ENCODE measurements at places on chromosomes 7 and 10. TPM values are rescaled to one million over a fixed set of nuclear protein-coding genes. Genes with fewer than 3 reads are reported as not detected.

GRCh38 chr7:102845346-102845745 lies 67.5 kb upstream of the LRRC17 start:
- H3K36me3 ChIP-seq: no peaks in the 10 kb centered on the region
- peaks cover 5% of the 10 kb centered on the region for H3K4me1 ChIP-seq
- no peaks in the 10 kb centered on the region for H3K27me3 ChIP-seq
- H3K27ac ChIP-seq: no peak overlapping the region
- H3K4me3 ChIP-seq: no peak overlapping the region

- no peaks in the 10 kb centered on the region for H3K36me3 ChIP-seq
- DNase-seq: no peak
- H3K4me1 ChIP-seq: peaks cover 13% of the 10 kb centered on the region
- peak overlapping the region; percentile 50 for H3K4me3 ChIP-seq
- H3K27me3 ChIP-seq: no peaks in the 10 kb centered on the region
- H3K27ac ChIP-seq: peak overlapping the region; percentile 68
Observed at GRCh38 chr10:11894381-11895107, 71.4 kb downstream of the PROSER2 start.

DNA sequence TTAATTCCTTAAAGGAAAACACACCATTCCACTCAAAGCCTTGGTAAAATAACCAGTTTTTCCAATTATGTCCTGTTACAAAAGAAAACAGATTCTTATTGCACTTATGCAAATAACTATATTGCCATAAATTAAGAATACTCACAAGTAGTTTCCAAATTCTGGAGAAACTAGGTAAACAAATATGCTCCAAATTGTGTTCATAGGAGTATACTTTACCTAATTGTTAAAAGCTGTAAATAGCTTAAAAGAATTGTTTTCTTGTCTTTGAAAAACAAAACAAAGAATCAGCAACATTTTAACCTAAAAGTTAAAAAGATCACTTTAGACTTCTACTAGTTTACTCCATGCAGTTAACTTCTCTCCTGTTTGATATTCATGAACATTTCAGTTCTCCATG lies 38.9 kb upstream of the LRGUK start:
- no peak for DNase-seq
- no peaks in the 10 kb centered on the region for H3K4me1 ChIP-seq

GRCh38 chr10:60913657-60914056 lies 30.3 kb downstream of the RHOBTB1 start:
- peaks cover 9% of the 10 kb centered on the region for H3K36me3 ChIP-seq
- no peak for DNase-seq
- H3K4me1 ChIP-seq: peaks cover 85% of the 10 kb centered on the region
- H3K27ac ChIP-seq: peak overlapping the region; percentile 96
- no peaks in the 10 kb centered on the region for H3K27me3 ChIP-seq
- H3K4me3 ChIP-seq: no peak overlapping the region

GRCh38 chr7:6307762-6308161 lies 35.3 kb upstream of the CYTH3 start:
- no peaks in the 10 kb centered on the region for H3K36me3 ChIP-seq
- peaks cover 14% of the 10 kb centered on the region for H3K4me1 ChIP-seq
- H3K27ac ChIP-seq: no peak overlapping the region
- no peak for DNase-seq

GRCh38 chr7:130941322-130942210 lies 207.6 kb upstream of the KLF14 start:
- peaks cover 47% of the 10 kb centered on the region for H3K4me1 ChIP-seq
- no peak for DNase-seq
- peaks cover 4% of the 10 kb centered on the region for H3K36me3 ChIP-seq
- peak overlapping the region; percentile 37 for H3K4me3 ChIP-seq
- H3K27me3 ChIP-seq: no peaks in the 10 kb centered on the region
- H3K27ac ChIP-seq: no peak overlapping the region

DNA sequence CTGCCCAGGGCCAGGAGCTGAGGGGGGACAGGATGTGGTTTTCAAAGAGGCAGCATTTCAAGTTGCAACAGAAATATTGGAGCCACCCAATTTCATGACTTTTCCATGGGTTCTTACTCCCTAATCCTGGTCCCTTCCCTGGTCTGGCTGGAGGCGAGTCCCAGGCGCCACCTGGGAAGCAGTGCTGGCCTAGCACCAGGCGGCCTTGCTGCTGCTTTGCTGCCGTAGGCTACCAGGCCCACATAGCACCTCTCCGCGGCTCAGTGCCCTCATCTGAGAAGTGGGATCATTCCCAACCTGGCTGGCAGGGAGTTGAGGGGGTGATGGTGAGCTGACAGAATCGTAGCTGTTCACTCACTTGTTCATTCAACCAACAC lies 33.7 kb downstream of the ZMIZ1 start:
- H3K4me3 ChIP-seq: no peak overlapping the region
- H3K27me3 ChIP-seq: no peaks in the 10 kb centered on the region

DNA sequence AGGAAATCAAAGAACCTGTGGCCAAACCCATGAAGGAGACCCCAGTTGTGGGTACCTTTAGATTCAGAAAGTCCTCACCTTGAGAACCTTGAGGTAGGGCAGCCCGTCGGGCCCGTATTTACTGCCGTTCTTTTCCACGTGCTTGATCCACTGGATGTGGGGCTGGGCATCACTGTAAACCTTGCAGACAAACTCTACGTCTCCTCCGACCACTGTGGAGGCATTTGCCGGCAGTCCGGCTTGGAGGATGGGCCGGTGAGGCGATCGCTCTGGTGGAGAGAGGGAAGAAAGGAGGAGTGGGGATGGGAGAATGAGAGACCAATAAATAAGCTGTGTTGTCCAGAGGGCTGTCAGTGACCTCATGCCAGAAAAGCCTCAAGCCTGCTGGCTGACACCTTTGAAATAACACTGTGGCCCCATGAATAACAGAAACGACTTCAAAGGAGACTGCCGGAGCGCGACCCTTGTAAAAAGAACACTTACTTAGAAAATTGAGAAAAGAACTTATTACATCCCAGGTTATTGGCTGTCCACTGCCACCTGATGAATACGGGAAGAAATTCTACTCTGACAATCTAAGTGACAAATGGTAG lies 78.2 kb downstream of the FGFR2 start:
- no peak for DNase-seq
- peaks cover 24% of the 10 kb centered on the region for H3K4me1 ChIP-seq
- H3K27ac ChIP-seq: no peak overlapping the region
- H3K27me3 ChIP-seq: no peaks in the 10 kb centered on the region
- no peaks in the 10 kb centered on the region for H3K36me3 ChIP-seq

DNA sequence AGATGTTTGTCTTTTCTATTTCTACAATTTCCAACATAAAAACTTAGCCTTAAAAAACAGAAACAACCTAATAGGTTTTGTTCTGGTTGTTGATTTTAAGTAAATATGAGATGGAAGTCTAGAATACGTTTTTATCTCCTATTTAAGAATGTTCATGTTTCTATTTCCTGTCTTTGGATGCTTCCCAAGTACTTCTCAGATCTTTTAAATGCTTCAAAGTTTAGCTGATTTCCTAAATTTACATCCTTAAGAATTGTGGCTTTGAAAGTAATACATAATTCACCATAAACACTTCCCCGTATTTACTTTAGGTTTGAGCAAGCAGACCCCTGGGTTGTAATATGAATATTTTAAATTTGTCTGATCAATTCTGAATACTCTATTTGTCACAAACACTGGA lies 70.5 kb downstream of the RAPGEF5 start:
- peaks cover 4% of the 10 kb centered on the region for H3K4me1 ChIP-seq
- peaks cover 2% of the 10 kb centered on the region for H3K36me3 ChIP-seq
- no peak overlapping the region for H3K4me3 ChIP-seq
- no peak for DNase-seq

DNA sequence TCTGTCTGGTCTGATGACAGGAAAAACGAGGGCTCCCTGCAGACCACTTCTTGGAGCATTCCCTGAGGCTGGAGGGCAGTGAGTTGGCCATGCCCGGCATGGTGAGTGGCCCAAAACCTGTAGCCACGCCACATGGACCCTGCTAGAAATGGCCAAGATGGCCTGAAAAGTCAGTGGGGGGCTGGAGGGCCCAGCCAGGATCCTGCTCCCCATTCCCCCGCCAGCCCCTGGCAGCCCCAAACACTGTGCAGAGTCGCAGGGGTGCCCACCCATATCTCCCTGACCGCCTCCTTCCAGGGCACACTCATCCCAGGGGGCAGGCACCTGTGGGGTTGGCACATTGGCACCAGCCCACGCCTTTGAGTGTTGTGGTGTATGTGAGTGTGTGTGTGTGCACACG lies 18.7 kb upstream of the PPP2R2D start:
- no peaks in the 10 kb centered on the region for H3K36me3 ChIP-seq
- H3K4me1 ChIP-seq: peaks cover 3% of the 10 kb centered on the region
- no peak overlapping the region for H3K27ac ChIP-seq
- no peak overlapping the region for H3K4me3 ChIP-seq
- H3K27me3 ChIP-seq: peaks cover 15% of the 10 kb centered on the region

- peak; percentile 26 for DNase-seq
- peak overlapping the region; percentile 13 for H3K4me3 ChIP-seq
- H3K27me3 ChIP-seq: no peaks in the 10 kb centered on the region
- H3K36me3 ChIP-seq: no peaks in the 10 kb centered on the region
- H3K27ac ChIP-seq: peak overlapping the region; percentile 38
Observed at GRCh38 chr10:5844345-5845055, 31.3 kb upstream of the GDI2 start.

- no peak overlapping the region for H3K4me3 ChIP-seq
- H3K4me1 ChIP-seq: no peaks in the 10 kb centered on the region
- H3K27me3 ChIP-seq: peaks cover 28% of the 10 kb centered on the region
- no peaks in the 10 kb centered on the region for H3K36me3 ChIP-seq
- H3K27ac ChIP-seq: no peak overlapping the region
- DNase-seq: no peak
Observed at GRCh38 chr7:37510043-37510634, 61.5 kb upstream of the ELMO1 start.

DNA sequence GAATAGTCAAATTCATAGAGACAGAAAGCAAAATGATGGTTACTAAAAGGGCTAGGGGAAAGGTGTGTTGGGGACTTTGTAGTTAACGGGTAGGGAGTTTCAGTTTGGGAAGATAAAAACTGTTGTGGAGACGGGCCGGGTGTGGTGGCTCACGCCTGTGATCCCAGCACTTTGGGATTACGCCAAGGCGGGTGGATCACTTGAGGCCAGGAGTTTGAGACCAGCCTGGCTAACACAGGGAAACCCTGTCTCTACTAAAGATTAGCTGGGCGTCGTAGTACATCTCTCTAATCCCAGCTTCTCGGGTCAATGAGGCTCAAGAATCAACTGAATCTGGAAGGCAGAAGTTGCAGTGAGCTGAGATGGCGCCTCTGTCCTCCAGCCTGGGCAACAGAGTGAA lies 30.8 kb downstream of the KPNA7 start:
- H3K27ac ChIP-seq: no peak overlapping the region
- H3K4me1 ChIP-seq: no peaks in the 10 kb centered on the region
- no peak for DNase-seq

Gene EBLN1
- not detected for total RNA-seq

Gene AKR1C2
- 0.26 TPM for total RNA-seq

Gene OGA
- total RNA-seq: 75.5 TPM

Gene TSPAN33
- 5.7 TPM for total RNA-seq

Measured in chondrocyte (in vitro differentiated cells).